ENCODE measurements at places on chromosomes 16 and 17. TPM values are rescaled to one million over a fixed set of nuclear protein-coding genes. Genes with fewer than 3 reads are reported as not detected.

Gene SECTM1
- total RNA-seq: 11.2 TPM

- peak; percentile 53 for DNase-seq
- H3K4me3 ChIP-seq: no peak overlapping the region
- H3K36me3 ChIP-seq: no peaks in the 10 kb centered on the region
- no peaks in the 10 kb centered on the region for H3K4me1 ChIP-seq
Observed at GRCh38 chr17:16873174-16874035, 98.5 kb downstream of the TNFRSF13B start.

GRCh38 chr16:27572711-27573110 lies 22.8 kb downstream of the KATNIP start:
- no peak overlapping the region for H3K4me3 ChIP-seq
- no peak for DNase-seq
- no peaks in the 10 kb centered on the region for H3K4me1 ChIP-seq

Gene FAM83G
- 3.8 TPM for total RNA-seq

Gene SDR42E2
- total RNA-seq: 0.93 TPM

GRCh38 chr17:28173031-28173561 lies 130.6 kb downstream of the NLK start:
- H3K36me3 ChIP-seq: peaks cover 17% of the 10 kb centered on the region
- no peak overlapping the region for H3K4me3 ChIP-seq
- no peak for DNase-seq
- no peaks in the 10 kb centered on the region for H3K27me3 ChIP-seq
- no peaks in the 10 kb centered on the region for H3K4me1 ChIP-seq
- H3K27ac ChIP-seq: no peak overlapping the region

GRCh38 chr16:66441586-66442375 lies 14.7 kb downstream of the BEAN1 start:
- H3K36me3 ChIP-seq: no peaks in the 10 kb centered on the region
- H3K27me3 ChIP-seq: no peaks in the 10 kb centered on the region
- no peak overlapping the region for H3K27ac ChIP-seq
- DNase-seq: no peak

DNA sequence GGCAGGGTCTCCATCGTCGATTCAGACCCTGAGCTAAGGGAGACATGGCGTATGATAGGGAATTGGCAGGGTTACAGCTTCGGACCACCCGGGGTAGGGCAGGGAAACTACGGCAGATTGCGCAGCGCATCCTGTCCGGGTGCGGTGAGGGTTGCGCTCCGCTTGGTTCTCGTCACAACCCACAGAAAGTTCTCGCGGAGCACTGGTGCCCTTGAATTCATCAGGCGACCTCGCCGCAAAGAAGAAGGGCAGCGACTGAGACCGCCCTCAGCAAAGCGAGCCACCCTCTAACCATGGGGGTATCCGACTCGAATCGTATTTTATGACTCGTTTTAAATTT lies 1.2 kb downstream of the HS3ST3B1 start:
- peak overlapping the region; percentile 77 for H3K27ac ChIP-seq
- H3K4me1 ChIP-seq: peaks cover 57% of the 10 kb centered on the region
- H3K4me3 ChIP-seq: peak overlapping the region; percentile 58
- no peaks in the 10 kb centered on the region for H3K36me3 ChIP-seq
- peaks cover 7% of the 10 kb centered on the region for H3K27me3 ChIP-seq

Gene ABCA9
- 0.05 TPM for total RNA-seq

Gene PPY
- total RNA-seq: not detected

Gene C17orf78
- total RNA-seq: not detected

DNA sequence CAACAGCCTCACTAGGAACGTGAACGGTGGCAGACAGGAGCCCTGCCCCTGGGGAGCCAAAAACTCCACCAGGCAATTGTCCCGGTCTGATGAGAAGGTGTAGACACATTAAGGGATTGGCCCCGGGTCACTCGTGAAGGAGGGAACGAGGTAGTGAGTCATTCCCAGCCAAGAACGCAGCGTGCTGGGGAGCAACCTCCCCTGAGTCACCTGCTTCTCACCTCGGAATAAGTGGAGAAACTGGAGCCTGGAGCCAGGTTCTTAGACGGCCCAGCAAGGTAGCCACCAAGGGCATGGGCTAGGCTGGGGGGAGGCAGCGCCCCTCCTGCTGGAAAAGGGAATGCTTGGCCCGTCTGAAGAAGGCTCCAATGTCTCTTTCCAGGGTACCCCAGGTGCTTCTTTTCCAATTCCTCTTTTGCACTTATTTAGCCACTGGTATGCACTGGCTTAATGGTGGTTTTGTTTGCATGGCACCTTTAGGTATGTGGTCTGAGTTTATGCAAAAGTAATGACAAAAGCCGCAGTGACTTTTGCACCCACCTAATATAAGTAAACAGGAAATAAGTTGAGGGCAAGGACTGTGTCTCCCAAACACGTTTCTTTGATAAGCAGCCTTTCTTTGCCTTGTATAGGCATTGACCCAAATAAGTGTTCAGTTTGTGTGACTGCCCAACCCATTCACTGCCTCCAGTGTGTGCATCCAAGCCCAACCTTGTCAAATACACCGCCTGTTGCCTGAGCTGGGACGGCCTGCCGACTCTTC lies 1.8 kb upstream of the HELZ start:
- no peaks in the 10 kb centered on the region for H3K27me3 ChIP-seq
- peak overlapping the region; percentile 95 for H3K4me3 ChIP-seq
- H3K27ac ChIP-seq: peak overlapping the region; percentile 72

All from natural killer cell (primary cell).